ENCODE measurements at places on chromosomes 12 and 14.

- no peak for DNase-seq
Observed at GRCh38 chr14:100692859-100693558, 33.7 kb upstream of the DLK1 start.

GRCh38 chr12:60947533-60947932 lies 1312.7 kb upstream of the USP15 start:
- peak; percentile 9 for DNase-seq

GRCh38 chr14:68598621-68599447 lies 194.0 kb downstream of the ZFP36L1 start:
- DNase-seq: peak; percentile 37

DNA sequence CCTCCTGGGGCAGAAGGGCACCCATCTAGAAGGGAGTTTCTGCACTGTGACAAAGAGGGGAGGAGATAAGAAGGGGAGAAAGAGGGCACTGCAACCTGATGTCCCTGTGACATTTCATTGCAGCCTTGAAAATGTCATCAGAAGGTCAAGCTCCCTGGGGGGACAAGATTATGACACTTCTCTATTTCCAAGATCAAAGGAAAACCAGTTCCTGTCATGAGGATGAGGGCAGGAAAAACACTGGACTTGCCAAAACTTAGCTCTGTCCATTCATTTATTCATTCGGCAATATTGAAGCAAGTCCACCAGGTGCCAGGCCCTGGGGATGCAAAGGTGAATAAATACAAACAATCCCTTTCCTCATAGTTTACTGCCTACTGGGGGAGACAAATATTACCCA lies 138.4 kb upstream of the CDKN3 start:
- DNase-seq: no peak

GRCh38 chr12:57123813-57124212 lies 4.5 kb upstream of the LRP1 start:
- DNase-seq: no peak

DNA sequence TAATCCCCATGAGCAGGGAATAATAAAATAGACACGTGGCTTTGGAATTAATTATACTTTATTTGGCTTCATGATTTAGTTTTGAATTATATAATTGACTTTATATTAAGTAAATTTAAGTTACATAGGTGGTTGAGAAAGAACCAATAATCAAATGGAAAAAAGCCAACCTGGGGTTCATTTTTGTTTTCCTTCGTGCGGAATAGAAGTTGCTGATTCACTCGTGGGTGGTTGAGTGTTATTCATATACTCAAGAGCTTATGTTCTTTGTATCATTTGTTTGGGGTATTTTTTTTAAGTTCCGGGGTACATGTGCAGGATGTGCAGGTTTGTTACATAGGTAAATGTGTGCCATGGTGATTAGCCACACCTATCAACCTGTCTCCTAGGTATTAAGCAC lies 58.0 kb downstream of the ZNF664 start:
- no peak for DNase-seq

Data from hematopoietic multipotent progenitor cell treated with erythropoietin and hydrocortisone succinate and interleukin-3 and kit ligand, for 6 days (in vitro differentiated cells).